ENCODE measurements at places on chromosomes 3 and 15.

GRCh38 chr3:7962301-7962700 is 539.3 kb upstream of the LMCD1 start:
- DNase-seq: no peak

- DNase-seq: no peak
Observed at GRCh38 chr15:58556028-58556361, 124.2 kb downstream of the LIPC start.

GRCh38 chr3:71786217-71786549 is 1.2 kb upstream of the PROK2 start:
- no peak for DNase-seq

DNA sequence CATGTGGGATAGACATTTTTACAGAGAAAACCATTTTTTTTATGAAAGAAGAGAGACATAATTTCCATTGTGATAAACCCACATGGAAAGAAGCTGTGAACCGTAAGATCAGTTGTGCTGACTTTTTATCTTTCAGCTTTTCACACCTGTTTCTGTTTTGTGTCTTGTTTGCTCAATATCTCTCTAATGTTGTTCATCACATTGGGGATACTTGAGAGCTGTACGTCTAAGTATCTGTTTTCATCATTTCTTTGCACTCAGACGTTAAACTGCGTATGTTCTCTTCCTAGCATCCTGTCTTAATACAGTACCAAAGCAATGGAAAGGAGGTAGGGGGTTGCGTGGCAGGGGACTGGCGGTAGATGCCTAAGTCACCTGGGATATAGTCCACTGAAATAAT is 449.0 kb downstream of the NAALADL2 start:
- DNase-seq: no peak

GRCh38 chr15:45177285-45177684 is 10.5 kb downstream of the SHF start:
- DNase-seq: no peak
